ENCODE measurements at places on chromosomes 5 and 9.
A peak's percentile ranks its signal among the peaks of the same experiment; 100 is the strongest.

GRCh38 chr5:111685969-111686368, 71.0 kb downstream of the NREP start:
- peak; percentile 14 for DNase-seq

DNA sequence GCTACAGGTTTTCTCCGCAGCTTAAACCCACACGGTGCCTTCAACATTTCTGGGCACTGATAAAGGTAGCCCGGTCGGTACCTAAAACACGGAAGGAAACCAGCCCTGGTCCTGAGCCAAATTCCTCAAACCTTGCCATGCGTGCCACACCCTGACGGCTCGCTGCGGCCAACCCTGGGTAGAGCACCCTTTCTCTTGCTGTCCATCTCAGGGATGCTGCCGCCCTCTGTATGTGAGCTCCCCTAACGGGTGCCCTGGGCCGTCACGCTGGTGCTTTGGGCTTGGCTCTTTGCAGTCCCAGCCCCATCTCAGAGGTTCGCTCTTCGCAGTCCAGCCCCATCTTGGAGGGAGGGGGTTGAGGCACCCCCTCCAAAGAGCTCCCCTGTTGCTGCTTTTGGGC, 43.9 kb downstream of the PNPLA7 start:
- DNase-seq, result no peak

DNA sequence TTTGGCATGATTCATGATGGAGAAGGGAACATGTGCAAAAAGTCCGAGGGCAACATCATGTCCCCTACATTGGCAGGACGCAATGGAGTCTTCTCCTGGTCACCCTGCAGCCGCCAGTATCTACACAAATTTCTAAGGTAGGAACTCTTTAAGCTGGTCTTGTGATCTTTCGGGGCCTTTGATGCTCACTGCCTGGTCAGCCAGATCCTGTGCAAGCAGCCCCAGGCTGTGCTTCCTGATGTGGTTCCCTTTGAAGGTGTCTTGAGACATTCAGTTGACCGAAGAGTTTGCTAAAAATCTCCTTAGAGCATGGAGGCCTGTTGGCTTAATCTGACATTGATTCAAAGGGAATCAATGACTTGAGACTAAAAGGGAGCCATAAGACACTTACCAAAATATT, 60.0 kb downstream of the ADAMTS16 start:
- no peak for DNase-seq

GRCh38 chr9:21936161-21936560, 58.0 kb downstream of the CDKN2A start:
- DNase-seq, result no peak

DNA sequence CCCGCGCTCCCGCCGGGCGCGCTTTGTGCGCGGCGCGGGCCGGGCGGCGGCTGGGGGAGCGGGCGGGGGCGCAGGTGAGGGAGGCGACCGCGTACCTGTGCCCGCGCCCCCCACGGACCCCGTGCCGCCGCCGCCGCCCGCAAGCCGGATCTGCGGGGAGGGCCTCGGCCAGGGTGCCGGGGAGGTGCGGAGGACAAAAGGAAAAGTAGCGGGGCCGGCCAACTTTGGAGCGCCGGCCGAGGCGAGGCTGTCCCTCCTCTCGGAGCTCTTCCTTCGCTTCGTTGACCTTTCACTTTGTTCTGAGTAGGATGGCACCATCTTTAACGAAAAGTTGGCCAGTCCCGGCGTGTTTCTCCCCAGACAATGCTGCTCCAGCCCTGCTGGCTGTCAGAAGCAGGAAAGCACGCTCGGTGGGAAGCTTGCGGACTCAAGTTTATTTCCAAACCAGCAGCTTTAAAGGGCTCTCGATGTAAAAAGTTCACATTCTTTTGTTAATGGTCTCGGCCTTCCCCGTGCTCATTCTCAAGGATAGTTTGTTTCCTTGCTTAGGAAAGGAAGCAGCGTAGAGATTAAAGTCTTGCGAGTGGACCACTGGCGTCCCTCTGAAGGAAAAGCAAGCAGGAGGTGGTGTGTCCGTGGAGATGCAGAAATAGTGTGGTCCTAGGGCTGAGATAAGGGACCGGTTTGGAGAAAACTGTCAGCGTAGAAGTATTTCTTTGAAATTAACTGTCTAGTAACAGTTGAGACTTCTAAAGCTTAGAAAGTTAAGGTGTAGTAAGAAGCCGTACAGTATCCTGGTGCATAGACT, 639 bp downstream of the EHMT1 start:
- DNase-seq, result peak; percentile 32

Data from fibroblast of skin of right biceps (primary cell).